Activated CD4-positive, alpha-beta T cell treated with anti-CD3 and anti-CD28 coated beads, Interleukin-2, amount 10 ng/mL, durations not matched to agents 7 days and 5 days (primary cell): ENCODE measurements at places on chromosomes 16 and 17.

DNA sequence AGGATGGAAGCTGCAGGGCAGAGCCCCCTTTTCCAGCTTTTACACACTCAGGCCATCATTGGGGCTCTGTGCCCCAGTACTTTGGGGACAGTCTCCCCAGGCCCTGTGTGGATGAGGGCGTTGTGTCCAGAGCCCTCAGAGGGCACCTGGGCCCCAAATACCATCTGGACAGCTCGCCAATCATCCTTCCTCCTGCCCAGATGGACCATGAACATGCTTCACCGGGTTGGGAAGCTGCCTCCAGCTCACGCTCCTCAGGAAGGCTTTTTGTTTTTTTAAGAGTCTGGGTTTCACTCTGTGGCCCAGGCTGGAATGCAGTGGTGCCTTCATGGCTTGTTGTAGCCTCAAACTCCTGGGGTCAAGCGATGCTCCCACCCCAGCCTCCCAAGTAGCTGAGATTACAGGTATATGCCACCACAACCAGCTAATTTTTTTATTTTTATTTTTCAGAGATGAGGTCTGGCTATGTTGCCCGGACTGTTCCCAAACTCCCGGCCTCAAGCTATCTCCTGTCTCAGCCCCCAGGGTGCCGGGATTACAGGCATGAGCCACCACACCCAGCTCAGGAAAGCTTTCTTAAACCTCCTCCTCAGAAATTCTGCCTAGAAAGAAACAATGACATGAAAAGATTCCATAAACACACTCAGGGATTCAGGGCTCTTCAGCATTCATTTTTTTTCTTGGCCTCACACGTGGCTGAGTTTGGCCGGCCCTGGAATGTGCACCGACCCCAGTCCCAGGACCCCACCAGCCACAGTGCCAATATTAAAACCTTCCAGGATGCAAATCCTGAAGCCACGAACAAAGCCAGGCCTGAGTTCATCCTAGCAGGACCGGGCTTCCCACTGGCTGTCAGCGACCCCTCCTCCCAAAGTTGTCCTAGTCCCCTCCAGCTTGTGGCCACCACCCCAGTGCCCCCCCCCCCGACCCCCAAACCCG lies 27.4 kb upstream of the ZNF423 start:
- H3K4me1 ChIP-seq: no peaks in the 10 kb centered on the region
- no peak for DNase-seq
- no peak overlapping the region for H3K27ac ChIP-seq
- no peak overlapping the region for H3K4me3 ChIP-seq

DNA sequence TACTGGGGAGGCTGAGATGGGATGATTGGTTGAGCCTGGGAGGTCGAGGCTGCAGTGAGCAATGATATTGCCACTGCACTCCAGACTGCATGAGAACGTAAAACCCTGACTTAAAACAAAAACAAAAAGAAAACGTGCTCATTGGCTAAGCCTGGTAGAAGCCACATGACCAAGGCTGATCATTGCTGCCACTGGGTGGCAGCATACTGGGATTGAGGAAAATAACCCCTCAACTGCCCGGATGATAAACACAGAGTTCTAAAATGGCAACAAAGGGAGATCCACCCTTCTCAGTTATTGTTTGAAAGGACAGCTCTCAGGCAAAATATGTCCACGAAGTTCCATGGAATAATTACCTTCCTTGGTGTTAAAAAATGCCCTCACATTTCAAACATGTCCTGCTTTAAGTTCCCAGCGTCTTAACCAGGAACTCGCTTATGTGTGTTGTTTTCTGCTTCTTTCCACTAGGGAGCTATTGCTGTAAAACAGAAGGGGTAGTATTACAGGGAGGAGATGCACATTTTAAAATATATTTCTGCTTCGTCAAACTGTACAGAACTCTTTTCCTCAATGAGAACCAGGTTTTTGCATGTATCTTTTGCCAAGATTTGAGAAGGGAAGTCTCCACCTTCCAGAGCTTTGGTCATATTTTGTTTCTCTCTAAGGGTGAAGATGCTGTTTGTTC lies 675.3 kb downstream of the MAF start:
- H3K27me3 ChIP-seq: no peaks in the 10 kb centered on the region
- no peaks in the 10 kb centered on the region for H3K4me1 ChIP-seq
- H3K36me3 ChIP-seq: peaks cover 2% of the 10 kb centered on the region
- H3K4me3 ChIP-seq: no peak overlapping the region

DNA sequence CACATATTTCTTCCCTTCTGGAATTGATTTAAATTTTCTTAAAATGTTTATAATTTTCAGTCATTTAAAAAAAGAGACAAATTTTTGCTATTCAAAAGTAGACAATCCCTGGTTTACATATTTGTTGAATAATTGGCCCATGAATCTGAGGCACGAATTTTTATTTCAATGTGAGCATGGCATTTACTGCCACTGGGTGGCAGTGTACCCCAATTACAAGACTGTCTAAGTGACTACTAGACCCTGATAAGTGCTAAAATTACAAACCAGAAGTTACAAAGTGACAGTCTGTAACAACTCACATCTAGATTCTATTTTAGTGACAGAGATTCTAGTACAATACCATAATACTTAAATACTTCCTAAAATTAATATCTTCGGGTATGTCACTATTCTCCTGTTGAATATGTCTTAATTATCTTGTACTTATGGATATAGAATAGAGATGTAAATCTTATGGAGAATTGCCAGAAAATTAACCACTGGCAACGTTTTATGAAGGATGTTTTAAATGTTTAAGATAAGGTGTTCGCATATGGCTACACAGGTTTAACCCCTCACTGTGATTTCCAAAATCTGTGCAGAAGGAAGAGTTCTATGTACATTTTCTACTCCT lies 235.8 kb downstream of the MAP2K4 start:
- no peak overlapping the region for H3K27ac ChIP-seq
- H3K4me3 ChIP-seq: no peak overlapping the region
- H3K4me1 ChIP-seq: no peaks in the 10 kb centered on the region
- no peaks in the 10 kb centered on the region for H3K27me3 ChIP-seq
- peak; percentile 8 for DNase-seq

DNA sequence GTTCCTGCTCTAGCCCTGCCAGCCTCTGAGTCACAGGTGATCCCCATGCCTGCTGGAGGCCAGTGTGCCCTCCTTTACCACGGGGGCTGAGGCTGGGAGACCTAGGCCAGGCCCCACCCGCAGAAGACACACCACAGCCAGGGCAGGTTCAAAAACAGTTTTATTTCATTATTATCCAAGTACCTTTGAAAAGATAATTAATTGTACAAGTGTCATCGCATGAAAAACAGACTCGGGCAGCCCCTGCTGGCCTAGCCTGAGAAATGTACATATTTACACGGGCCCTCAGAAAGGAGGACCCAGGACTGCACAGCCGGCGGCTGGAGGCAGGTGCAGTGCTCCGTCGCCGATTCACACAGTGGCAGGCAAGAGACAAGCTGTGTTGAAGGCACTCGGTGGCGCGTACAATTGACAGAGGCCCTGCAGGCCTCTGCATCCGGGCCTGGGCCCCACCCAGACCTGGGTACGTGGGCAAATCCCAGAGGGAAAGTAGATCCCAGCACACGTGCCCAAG lies 4.4 kb downstream of the PDIA2 start:
- H3K36me3 ChIP-seq: peaks cover 18% of the 10 kb centered on the region
- H3K27ac ChIP-seq: no peak overlapping the region
- no peak overlapping the region for H3K4me3 ChIP-seq
- H3K27me3 ChIP-seq: no peaks in the 10 kb centered on the region
- DNase-seq: no peak

DNA sequence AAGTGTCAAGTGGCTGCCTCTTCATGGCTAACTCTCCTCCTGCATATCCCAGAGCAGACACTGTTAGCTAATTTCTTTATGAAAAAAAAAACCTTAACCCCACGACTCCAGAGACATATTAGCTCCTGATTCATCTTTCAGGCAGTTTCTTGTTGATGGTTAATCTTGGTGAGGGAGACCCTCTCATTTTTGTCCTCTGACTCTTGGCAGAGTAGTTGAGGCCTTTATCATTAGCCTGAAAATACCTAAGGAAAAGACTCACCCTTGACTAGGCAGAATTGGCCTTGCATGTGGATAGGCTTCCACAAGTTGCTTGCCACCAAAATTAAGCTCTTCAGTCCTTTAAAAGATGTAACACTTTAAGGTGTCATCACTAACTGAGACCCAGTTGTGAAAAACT lies 4.0 kb downstream of the CRYBA1 start:
- no peak overlapping the region for H3K27ac ChIP-seq
- peaks cover 2% of the 10 kb centered on the region for H3K4me1 ChIP-seq
- H3K27me3 ChIP-seq: no peaks in the 10 kb centered on the region
